ENCODE measurements at places on chromosomes 3 and 15.

DNA sequence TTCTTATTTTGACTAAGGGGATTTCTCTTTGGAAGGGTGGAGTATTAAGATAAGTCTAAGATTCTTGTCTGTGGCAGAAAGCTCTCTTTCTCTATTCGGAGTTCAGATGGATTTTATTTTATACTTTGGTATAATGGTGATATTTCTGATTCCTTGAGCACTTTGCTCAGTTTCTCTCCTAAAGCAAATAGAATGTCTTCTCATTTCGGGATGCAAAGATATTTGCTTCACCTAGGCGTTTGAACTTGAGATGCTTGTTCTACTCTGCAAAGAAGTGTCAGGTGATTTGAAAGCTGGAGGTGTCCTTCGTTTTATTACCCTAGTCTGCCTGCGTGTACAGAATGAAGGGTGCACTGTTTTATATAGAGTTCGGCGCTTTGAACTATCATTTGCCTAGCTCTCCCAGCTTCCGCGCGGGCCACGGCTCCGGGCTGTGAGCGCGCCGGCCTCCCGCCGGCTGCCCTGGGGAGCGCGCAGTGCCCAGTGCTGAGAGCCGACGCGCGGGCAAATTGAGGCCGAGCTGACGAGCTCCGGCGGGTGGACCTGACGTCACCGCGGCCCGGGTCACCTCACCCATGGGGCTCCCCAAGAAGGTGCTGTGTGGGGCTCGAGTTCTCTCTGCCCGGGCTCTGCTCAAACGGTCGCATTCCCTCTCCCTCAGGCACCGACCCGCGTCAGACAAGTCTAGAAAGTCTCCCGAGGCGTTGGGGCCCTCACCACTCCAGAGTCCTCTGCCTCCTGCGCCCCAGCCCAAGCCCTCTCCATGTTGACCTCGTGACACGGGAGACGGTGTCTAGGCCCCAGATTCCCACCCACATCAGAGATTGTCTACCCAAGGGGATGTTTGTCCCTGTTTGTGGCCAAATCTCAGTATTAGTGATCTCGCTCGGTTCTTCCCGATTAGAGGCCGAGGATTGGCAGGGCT is 7.5 kb downstream of the SOX2 start:
- no peak for DNase-seq

GRCh38 chr3:54814224-54814623 is 113.6 kb downstream of the LRTM1 start:
- DNase-seq, result no peak

GRCh38 chr3:188788621-188789081 is 383.1 kb upstream of the TPRG1 start:
- no peak for DNase-seq

DNA sequence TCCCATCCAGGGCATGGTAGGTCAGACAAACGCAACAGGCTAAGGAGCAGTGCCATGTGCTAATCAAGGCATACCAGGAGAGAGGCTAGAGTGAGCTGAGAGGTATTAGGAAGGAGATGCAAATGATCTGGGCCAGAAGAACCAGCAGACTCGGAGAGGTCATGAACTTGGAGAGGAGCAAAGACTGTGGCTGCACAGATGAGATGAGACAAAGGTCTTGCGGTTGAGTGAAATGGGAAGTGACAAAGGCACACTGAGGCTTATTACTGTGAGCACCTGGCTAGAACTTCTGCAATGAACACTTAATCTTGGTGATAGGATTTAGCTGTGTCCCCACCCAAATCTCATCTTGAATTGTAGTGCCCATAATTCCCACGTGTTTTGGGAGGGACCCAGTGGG is 380.2 kb downstream of the ULK4 start:
- no peak for DNase-seq

Data from NCI-H1048 (cell line).